Thoracic aorta endothelial cell (primary cell): ENCODE measurements at places on chromosomes 16 and 17. TPM values are rescaled to one million over a fixed set of nuclear protein-coding genes. Genes with fewer than 3 reads are reported as not detected.

Gene ZNF597
- 2.7 and 3.5 TPM in 2 replicates for total RNA-seq

Gene CCL17
- not detected in 2 replicates for total RNA-seq

Gene MT1M
- 2.4 and 2.5 TPM in 2 replicates for total RNA-seq

Gene KLHL10
- total RNA-seq = not detected in 2 replicates

Gene ZSCAN10
- total RNA-seq = not detected in 2 replicates

Gene AGRP
- total RNA-seq = not detected in 2 replicates

Gene DPH1
- total RNA-seq = 21.7 and 23.4 TPM in 2 replicates

Gene TNP2
- total RNA-seq = not detected in 2 replicates

Gene SYT17
- 0.53 and 0.65 TPM in 2 replicates for total RNA-seq

Gene SMTNL2
- total RNA-seq = not detected in 2 replicates

Gene ASGR1
- 5.8 and 9.7 TPM in 2 replicates for total RNA-seq

Gene ATP2A3
- 0.65 and 1.3 TPM in 2 replicates for total RNA-seq

Gene HSD17B2
- 0.27 and 1.2 TPM in 2 replicates for total RNA-seq

Gene EXOC3L1
- 3.3 and 4.0 TPM in 2 replicates for total RNA-seq

Gene RNF157
- 0.22 and 0.93 TPM in 2 replicates for total RNA-seq

Gene TIMM22
- 20.4 and 24.1 TPM in 2 replicates for total RNA-seq

Gene DUS2
- total RNA-seq = 19.1 and 19.7 TPM in 2 replicates

Gene SLC5A2
- 0.07 TPM in 1 of 2 replicates, not detected in the other for total RNA-seq

Gene TMC7
- total RNA-seq = 4.2 and 5.6 TPM in 2 replicates

Gene TP53TG3
- total RNA-seq = not detected in 2 replicates

Gene CTDNEP1
- 33.8 and 45.2 TPM in 2 replicates for total RNA-seq

Gene SPATA22
- 0.40 and 0.65 TPM in 2 replicates for total RNA-seq

Gene TBC1D28
- total RNA-seq = not detected in 2 replicates

Gene DDX5
- total RNA-seq = 535 and 615 TPM in 2 replicates

Gene PDE6G
- total RNA-seq = 0.66 and 0.86 TPM in 2 replicates

Gene KRTAP4-1
- total RNA-seq = not detected in 2 replicates

Gene SLC35G6
- total RNA-seq = not detected in 2 replicates

Gene CACNG1
- not detected in 2 replicates for total RNA-seq

Gene ABI3
- total RNA-seq = 25.7 and 45.7 TPM in 2 replicates

Gene GIT1
- 59.8 and 75.4 TPM in 2 replicates for total RNA-seq

Gene KRT33B
- total RNA-seq = not detected in 2 replicates

Gene QRICH2
- total RNA-seq = 2.6 and 2.7 TPM in 2 replicates

Gene CTRL
- 0.57 TPM in 1 of 2 replicates, not detected in the other for total RNA-seq

Gene ACSM3
- 6.6 and 22.2 TPM in 2 replicates for total RNA-seq

Gene CIAPIN1
- total RNA-seq = 74.7 and 80.6 TPM in 2 replicates
